Esophagus squamous epithelium (tissue), 5 donors: ENCODE measurements at places on chromosomes 2 and 18. TPM values are rescaled to one million over a fixed set of nuclear protein-coding genes. Genes with fewer than 3 reads are reported as not detected.

Gene FAM237A
- total RNA-seq: not detected

- no peak overlapping the region for H3K4me3 ChIP-seq
- no peak for DNase-seq
- peaks cover 6% of the 10 kb centered on the region for H3K4me1 ChIP-seq
- H3K27me3 ChIP-seq: no peaks in the 10 kb centered on the region
These were observed 155.0 kb downstream of the CERS6 start for GRCh38 chr2:168611091-168611490.

DNA sequence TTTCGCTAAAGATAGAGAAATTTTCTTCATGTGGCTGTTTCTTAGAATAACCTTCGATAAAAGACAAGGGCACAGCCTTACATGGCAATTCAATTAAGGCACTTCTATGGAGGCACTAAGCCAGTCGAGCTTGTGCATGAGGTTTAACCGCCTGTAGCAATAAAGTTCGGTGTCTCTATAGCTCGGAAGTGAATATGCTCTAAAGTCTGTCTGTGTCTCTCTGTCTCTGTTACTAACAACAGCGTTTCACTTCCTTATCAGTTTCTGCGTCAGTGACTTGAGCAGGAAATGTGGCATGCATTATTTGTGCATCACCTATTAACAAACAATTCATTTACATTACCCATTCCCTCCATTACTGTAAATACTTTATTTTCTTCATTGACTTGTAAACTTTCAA lies 365.1 kb upstream of the NETO1 start:
- H3K36me3 ChIP-seq: no peaks in the 10 kb centered on the region
- H3K4me3 ChIP-seq: no peak overlapping the region
- H3K4me1 ChIP-seq: no peaks in the 10 kb centered on the region
- no peak overlapping the region for H3K27ac ChIP-seq
- H3K27me3 ChIP-seq: no peaks in the 10 kb centered on the region
- DNase-seq: no peak

Gene ZNF521
- 11.3 TPM for total RNA-seq

DNA sequence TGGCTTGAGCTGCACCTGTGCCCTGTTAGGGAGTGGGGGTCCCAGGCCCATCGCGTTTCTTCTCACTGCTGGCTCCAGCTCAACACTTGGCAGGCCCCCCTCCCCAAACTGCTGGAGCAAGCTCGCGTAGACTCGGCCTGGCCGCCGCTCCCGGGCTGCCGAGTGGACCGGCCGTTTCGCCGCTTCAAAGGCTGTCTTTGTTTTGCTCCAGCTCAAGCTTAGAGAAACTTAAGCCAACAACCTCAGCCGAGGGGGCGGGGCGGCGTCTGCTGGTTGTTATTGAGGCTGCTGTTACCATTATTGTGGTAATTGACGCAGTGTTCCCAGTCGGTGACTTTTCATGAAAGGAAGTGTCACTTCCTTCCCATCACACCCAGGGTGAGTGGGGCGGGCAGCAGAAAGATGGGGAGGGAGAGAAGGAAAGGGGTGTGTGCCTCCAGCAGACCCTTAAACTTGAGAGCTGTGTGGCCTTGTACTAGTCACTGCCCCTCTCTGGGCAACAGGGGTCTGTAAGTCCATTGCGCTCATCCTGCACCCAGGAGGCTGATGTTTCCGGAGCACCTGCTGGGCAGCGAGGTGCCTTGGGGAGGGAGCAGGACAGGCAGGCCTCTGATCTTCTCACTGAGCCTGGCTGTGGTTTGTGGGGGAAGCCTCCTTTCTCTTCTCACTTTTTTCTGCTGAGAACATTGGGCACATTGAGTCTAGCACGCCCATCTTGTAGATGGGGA lies 2.1 kb downstream of the ARID5A start:
- H3K36me3 ChIP-seq: no peaks in the 10 kb centered on the region
- H3K27ac ChIP-seq: peak overlapping the region; percentile 93
- H3K4me1 ChIP-seq: peaks cover 29% of the 10 kb centered on the region

GRCh38 chr2:235770909-235771820 lies 277.3 kb downstream of the AGAP1 start:
- no peaks in the 10 kb centered on the region for H3K27me3 ChIP-seq
- no peak overlapping the region for H3K27ac ChIP-seq
- no peak for DNase-seq
- H3K4me3 ChIP-seq: no peak overlapping the region

GRCh38 chr2:226860087-226860486 lies 24.2 kb downstream of the RHBDD1 start:
- H3K4me3 ChIP-seq: no peak overlapping the region
- no peaks in the 10 kb centered on the region for H3K27me3 ChIP-seq
- DNase-seq: no peak
- no peaks in the 10 kb centered on the region for H3K36me3 ChIP-seq
